ENCODE measurements at places on chromosomes 7 and 10.
A peak's percentile ranks its signal among the peaks of the same experiment; 100 is the strongest.

DNA sequence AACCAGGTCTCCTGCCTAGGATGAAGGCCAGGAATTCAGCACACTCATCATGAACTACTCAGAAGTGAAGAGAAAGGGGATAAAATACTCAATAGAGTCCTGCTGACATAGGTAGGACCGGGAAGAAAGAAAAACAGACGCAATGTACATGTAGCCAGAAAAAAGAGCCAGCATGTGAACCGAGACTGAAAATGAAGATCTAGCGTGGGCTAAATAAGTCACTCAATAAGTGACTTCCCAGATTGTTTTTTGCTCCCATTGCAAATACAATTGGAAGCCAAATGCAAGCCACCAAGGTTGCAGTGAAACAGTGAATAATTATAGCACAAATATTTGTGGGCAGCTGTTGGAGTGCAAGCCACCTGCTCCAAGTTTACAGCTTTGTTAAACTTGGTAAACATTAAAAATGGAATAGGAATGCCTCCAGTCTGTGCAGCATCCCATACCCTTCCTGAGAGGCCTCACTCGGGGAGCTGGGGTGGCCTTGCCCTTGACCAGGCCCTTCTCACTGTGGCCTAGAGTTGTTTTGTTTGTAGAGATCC lies 34.7 kb upstream of the HPS1 start:
- no peak for DNase-seq

GRCh38 chr10:110802090-110802489 lies 69.6 kb upstream of the PDCD4 start:
- DNase-seq = no peak

GRCh38 chr10:130761032-130761575 lies 550.4 kb downstream of the TCERG1L start:
- no peak for DNase-seq

DNA sequence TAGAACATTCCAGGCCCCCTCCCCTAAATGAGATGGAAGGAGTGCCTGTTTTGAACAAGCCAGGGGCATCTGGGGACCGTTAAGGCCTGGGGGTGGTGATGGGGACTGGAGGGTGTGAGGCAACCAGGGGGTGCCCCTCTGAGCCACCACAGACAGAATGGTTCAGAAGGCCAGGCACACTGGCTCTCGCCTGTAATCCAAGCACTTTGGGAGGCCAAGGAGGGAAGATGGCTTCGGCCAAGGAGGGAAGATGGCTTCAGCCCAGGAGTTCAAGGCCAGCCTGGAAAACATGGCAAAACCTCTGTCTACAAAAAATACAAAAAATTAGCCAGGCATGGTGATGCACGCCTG lies 173.2 kb upstream of the TNRC18 start:
- no peak for DNase-seq

- DNase-seq = no peak
Observed at GRCh38 chr7:952548-953441, 1.7 kb downstream of the ADAP1 start.

GRCh38 chr7:82312646-82313045 lies 130.9 kb downstream of the CACNA2D1 start:
- DNase-seq = no peak

- DNase-seq = no peak
Observed at GRCh38 chr10:82353381-82353780, 478.4 kb downstream of the NRG3 start.

- no peak for DNase-seq
Observed at GRCh38 chr10:117503244-117504205, 39.0 kb upstream of the EMX2 start.

- DNase-seq = no peak
Observed at GRCh38 chr7:154592388-154592787, 410.5 kb downstream of the PAXIP1 start.

GRCh38 chr10:3040069-3040468 lies 27.3 kb upstream of the PFKP start:
- no peak for DNase-seq

- peak; percentile 22 for DNase-seq
Observed at GRCh38 chr7:142626420-142627035, 122.7 kb upstream of the PRSS1 start.

GRCh38 chr7:128398016-128398840 lies 11.6 kb downstream of the IMPDH1 start:
- no peak for DNase-seq

DNA sequence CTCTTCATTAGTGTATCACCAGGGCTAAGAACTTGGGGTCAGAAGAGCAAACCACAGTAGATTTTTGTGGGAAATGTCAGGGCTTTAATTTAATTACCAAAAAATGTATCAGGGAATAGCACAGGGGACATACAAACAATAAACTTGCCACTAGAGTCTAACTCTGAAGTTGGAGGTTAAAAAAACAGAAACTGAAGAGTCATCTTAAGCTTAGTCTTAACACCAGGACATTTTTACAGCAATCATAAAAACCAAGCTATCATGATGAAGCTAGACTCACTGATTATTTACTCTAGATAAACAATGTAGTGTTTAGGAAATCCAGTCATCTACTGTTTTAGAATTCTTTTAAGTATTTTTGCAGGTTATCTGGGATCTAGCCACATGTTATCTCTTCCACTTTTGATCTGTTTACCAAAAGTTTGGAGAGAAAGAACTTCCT lies 48.4 kb upstream of the GLI3 start:
- DNase-seq = no peak

DNA sequence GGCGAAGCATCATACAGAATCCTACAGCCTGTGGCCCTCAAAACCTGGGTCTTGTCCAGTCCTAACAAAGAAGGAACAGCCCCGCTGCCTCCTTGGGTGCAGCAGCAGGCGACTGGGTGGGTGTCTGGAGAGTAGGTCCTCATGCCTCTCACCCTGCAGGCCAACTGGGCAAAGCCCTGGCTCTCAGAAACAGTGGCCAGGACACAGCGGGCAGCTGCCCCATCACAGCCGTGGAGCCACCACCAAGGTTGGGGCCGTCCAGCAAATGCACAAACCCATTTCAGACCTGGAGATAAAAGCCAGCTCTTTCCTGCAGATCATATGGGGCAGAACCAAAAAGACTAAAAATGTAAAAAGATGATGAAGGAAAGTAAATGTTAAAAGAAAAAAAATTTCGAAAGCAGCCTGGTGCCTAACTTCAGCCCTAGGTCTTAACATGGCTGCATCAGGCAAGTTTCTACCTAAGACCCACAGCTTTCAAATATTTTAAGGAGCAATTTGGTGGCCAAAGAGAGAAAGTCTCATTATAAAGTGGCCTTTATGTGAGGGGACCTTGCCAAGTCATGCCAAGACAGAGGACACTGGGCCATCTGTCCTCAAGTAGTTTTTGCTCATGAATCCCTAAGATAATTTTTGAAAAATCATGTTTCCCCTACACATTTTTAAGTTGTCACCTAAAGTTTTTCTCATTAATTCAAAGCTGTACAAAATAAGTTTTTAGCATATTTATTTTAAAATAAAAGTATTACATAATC lies 142.1 kb downstream of the PAXIP1 start:
- DNase-seq = no peak

- no peak for DNase-seq
Observed at GRCh38 chr10:96740579-96741281, 20.4 kb upstream of the PIK3AP1 start.

GRCh38 chr10:6915307-6915706 lies 335.2 kb upstream of the PRKCQ start:
- no peak for DNase-seq

GRCh38 chr10:17585016-17585415 lies 32.2 kb downstream of the HACD1 start:
- no peak for DNase-seq

GRCh38 chr7:40525764-40526163 lies 391.0 kb downstream of the SUGCT start:
- no peak for DNase-seq

- no peak for DNase-seq
Observed at GRCh38 chr10:6048281-6049030, 13.7 kb downstream of the IL2RA start.

DNA sequence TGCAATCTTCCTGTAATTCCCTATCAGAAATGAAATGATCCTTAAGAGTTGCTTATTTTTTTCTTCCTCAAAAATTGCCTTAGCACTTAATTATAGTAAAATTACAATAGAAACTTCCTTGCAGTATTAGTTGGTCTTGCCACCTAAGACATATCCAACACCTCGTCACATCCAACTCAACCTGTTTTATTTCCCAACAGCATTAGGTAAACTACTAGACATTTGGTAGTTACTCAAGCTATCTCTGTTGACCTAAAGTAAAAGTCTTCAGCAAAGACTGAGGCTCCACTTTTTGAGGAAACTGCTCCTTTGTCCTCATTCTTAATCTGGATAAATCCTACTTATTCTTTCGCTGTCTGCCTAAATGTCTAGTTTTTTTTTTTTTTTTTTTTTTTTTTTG lies 20.4 kb downstream of the HIBADH start:
- DNase-seq = no peak

DNA sequence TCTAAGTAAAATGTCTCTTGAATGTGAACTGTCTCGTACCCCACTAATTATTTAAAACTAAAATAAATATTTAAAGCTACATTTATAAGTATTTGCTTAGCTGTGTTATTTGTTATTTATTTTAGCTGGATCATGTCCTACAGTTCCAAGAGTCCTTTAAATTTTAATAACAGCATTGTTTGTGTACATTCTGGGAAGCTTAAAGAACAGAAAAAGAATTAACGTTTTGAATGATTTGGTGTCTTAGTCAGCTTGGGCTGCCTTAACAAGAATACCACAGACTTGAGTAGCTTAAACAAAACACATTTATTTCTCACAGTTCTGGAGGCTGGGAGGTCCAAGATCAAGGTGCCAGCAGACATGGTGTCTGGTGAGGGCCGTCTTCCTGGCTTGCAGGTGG lies 107.4 kb downstream of the ITIH5 start:
- no peak for DNase-seq

GRCh38 chr10:11341283-11341960 lies 270.0 kb downstream of the USP6NL start:
- DNase-seq = no peak

- DNase-seq = no peak
Observed at GRCh38 chr10:78811174-78811573, 257.6 kb upstream of the ZMIZ1 start.

DNA sequence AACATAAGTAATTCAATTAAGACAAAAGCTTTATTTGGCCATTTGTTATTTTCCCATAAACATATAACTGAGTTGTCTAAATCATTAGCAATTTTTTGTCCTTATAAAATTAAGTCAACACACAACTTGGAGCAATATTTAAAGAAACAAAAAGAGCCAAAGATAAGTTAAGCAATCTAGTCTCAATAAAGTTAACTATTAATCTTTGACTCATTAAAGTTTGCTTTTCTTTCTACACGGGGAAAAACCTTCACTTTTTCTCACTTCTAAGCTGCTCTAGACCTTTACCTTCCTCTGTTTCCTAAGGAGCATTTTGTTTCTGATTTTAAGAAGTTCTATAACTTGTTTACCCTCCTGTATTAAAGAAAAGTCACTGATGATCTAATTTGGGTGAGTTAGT lies 867.1 kb upstream of the PHF14 start:
- DNase-seq = no peak

GRCh38 chr10:21500578-21500910 lies 24.9 kb downstream of the SKIDA1 start:
- no peak for DNase-seq

DNA sequence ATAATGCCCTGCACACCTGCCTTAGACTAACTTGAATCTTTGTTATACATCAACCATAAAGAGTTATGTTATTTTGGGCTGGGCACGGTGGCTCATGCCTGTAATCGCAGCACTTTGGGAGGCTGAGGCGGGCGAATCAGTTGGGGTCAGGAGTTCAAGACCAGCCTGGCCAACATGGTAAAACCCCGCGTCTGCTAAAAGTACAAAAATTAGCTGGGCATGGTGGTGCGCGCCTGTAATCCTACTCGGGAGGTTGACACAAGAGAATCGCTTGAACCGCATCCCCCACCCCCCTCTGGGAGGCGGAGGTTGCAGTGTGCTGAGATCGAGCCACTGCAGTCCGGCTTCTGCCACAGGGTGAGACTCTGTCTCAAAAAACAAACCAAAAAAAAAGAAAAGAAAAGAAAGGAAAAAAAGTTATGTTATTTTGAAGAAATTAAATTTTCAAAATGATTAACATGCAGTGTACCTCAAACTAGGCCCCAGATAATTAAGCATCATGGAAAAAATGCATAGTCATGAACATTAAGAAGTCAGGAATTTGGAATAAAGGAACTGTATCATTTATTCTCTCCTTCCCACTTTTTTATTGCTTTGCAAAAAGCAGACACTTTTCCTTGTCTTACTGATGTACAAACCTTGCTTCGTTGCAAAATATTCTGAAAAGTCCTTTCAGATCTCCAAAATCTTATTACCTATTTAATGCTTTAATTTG lies 43.3 kb downstream of the STAM start:
- no peak for DNase-seq

GRCh38 chr10:74900297-74900696 lies 73.9 kb downstream of the KAT6B start:
- no peak for DNase-seq

GRCh38 chr10:6082496-6083395 lies 6.1 kb upstream of the RBM17 start:
- no peak for DNase-seq

- no peak for DNase-seq
Observed at GRCh38 chr7:86863452-86863851, 196.0 kb downstream of the ELAPOR2 start.

GRCh38 chr10:116687633-116688032 lies 54.7 kb downstream of the HSPA12A start:
- no peak for DNase-seq

DNA sequence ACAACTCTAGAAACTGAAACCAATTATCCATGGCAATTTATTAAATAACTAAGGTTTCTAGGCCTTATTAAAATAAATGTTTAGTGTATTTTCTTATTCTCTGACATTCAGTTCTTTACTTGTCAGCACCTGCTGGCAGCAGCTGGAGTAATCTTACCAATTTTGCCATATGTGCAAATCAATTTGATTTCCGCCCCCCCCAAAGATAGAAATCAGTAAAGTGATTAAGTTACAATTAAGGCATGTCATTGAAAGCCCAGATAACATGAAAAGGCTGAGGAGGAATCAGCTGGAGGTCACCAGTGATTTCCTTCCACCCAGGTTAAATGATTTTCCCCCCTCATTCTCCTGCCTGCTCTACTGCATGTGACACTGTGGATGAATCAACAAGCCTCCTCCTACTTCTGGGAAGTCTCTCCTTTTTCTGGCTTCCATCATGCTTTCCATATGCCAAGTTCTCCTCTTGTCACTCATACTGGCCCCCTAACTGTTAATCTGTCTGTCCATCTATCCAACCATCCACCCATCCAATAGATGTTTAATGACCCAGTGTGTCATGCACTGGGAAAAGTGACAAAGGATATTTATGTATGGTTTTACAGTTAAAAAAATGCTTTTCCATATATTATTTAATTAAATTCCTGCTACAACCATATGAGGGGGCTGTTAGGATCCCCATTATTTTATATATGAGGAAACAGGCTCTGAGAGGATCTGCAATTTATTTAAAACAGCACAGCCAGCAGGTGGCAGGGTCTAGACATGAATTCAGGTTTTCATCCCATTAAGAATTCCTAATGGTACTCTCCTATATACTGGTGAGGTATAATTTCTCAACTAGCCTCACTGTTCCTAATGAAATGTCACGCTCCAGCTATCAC lies 116.5 kb downstream of the ATXN7L1 start:
- DNase-seq = no peak
